ENCODE measurements at places on chromosomes 2 and 18.

DNA sequence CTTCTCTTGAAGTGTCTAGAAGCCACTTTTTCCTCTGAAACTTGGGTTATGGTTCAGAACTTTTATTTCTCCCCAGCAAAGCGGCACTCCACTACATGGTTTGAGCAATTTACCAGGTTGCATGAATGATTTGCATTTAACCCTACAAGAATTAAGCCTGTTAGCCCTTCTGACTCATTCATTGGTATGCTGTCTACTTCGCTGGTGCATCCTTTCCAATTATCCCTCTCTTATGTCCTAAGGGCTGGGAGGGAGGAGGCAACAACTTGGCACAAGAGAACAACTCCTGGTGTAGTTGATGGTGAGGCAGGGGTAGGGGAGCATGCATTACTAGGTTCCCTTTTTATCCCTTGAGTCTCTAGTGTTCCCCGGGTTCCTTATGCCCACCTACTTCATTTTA, 293.4 kb upstream of the MEX3C start:
- DNase-seq: no peak

GRCh38 chr18:32308493-32309120, 118.8 kb downstream of the MEP1B start:
- no peak for DNase-seq

DNA sequence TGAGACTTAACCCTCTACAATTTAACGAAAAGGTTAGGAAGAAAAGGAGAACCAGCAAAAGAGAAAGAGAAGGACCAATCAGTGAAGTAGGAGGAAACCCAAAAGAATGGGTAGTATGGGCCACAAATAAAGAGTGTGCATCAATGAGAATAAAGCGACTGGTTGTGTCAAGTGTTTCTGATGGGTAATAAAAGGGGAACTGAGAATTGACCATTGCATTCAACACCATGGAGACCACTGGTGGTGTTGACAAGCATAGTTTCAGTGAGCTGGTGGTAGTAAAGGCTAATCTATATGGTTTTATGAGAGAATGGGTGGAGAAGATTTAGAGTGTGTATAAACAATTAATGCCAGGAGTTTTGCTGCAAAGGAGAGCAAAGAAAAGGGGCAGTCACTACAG, 75.4 kb downstream of the CSRNP3 start:
- DNase-seq: no peak

DNA sequence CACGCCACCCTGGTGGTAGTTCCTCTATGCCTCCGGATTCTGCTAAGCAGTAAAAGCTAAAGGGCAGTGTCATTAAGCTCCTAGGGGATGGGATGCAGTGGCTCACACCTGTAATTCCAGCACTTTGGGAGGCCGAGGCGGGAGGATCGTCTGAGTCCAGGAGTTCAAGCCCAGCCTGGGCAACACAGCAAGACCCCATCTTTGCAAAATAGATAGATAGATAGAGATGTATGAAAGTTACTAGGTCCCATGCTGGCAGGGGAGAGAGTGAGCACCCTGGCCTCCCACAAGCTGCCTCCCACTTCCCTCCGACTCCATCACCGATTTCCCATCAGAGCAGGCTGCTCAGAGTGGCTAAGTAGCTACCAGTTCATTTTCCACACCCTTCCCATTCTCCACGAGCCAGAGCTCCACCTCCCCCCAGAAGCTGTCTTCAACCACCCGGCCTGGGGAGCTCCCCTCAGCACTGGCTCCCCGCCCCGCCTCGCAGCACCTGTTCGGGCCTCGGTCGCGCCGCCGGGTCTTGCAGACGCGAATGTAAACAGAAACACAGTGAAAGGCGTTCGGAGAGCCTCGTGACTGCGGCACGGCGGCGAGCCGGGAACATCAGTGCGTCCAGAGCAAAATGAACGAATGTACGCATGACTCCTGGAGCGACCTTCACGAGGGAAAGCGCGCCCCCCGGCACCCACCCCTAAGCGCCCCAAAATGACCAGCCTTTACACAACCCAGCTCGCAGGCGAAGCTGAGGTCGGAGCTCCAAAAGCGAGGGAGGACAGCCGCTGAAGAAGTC, 598 bp upstream of the CEP68 start:
- peak; percentile 67 for DNase-seq

GRCh38 chr2:160513120-160513519, 19.5 kb upstream of the RBMS1 start:
- DNase-seq: no peak

DNA sequence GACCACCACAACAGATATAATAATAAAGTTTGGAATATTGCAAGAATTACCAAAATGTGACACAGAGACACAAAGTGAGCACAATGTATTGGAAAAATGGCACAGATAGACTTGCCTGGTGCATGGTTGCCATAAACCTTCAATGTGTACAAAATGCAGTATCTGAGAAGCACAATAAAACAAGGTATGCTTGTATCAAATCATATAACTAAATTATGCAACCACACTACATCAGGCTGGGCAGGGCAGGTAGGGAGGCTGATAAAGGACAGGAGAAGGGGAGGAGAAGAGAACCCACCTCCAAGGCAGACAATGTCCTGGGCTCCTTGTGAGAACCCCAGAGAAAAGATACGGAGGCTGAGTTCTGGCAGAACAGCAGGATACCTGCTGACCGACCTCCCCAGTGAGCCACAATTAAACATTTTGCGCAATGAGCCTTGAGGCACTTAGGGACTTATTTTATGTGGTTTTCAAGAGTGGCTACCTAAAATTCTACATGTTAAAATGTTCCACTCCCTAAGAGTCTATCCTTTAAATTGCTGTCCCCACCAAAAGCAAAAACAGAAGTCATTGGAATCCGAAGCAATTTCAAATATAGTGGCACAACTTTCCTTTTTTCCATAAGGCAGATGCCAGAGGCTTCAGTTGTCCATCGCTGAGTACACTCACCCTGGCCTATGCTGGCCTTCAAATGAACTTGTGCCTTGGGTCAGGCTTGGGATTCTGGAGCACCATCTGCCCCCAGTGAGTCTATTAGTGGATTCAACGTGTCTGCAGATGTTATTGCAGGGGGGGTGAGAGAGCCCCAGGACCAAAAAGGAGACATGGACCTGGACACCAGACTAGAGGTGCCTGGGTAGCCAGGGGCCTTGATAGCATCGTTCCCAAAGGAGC, 16.8 kb downstream of the WDFY1 start:
- no peak for DNase-seq

DNA sequence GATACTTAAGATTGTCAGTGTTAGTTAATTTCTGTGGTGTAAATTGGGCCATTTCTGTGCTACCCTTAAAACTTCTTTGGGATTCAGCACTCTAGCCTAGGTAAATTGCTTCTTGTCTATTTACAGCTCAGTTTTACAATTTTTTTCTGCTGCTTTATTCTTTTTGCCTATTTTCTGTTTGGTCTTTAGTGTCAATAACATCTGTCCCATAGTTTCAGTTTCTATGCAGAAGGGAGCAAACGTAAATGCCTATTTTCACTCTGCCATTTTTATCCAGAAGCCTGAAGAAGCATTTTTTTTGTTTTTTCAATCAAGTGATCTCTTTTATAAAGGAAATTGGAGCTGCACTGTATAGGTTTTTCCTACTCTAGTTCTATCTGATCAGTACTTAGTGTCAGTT, 564.9 kb upstream of the MEX3C start:
- no peak for DNase-seq

DNA sequence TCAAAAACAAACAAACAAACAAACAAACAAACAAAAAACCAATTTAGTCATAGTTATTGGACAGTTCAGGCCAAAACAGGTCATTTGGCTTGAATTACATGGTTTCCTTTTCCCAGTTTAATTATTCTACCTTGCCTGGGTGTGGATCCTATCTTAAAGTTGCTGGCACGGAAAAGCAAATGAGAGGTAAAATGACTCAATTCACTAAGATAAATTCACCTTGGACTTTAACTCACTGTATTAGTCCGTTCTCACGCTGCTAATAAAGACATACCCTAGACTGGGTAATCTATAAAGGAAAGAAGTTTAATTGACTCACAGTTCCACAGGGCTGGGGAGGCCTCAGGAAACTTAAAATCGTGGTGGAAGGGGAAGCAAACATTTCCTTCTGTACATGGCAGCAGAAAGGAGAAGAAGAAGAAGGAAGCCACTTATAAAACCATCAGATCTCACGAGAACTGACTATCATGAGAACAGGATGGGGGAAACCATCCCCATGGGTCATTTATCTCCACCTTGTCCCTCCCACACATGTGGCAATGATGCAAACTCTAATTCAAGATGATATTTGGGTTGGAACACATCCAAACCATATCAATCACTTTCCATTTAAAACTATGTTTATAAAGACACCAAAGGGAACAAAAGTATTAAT, 22.5 kb upstream of the TRAPPC8 start:
- no peak for DNase-seq

- DNase-seq: no peak
These were observed 113.0 kb downstream of the MEIS1 start for GRCh38 chr2:66547887-66548286.

- DNase-seq: no peak
These were observed 8.9 kb upstream of the SESTD1 start for GRCh38 chr2:179273461-179273962.

DNA sequence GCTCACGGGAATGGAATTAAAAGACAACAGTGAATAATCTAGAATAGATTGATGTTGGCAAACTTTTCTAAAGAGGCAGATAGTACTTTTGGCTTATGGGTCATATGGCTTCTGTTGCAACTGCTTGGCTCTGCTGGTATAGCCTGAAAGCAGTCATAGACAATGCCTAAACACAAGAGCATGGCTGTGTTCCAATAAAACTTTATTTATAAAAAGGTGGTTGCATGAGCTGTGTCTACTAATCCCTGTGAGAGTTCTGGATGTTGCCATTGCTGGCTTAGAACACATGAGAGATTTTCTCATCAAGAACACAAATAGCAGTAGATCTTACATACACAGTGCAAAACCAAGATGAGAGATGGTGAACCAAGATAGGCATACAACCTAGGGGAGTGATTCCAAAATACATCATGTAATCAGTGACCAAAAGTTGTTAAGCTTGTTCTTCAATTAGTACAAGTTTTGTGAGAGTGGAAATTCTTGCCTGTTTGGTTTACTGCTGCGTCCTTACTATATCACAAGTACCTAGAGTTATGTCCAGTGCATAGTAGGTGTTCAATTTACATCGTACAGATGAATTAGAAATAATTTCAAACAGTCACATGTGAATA, 380.0 kb downstream of the METTL4 start:
- no peak for DNase-seq

DNA sequence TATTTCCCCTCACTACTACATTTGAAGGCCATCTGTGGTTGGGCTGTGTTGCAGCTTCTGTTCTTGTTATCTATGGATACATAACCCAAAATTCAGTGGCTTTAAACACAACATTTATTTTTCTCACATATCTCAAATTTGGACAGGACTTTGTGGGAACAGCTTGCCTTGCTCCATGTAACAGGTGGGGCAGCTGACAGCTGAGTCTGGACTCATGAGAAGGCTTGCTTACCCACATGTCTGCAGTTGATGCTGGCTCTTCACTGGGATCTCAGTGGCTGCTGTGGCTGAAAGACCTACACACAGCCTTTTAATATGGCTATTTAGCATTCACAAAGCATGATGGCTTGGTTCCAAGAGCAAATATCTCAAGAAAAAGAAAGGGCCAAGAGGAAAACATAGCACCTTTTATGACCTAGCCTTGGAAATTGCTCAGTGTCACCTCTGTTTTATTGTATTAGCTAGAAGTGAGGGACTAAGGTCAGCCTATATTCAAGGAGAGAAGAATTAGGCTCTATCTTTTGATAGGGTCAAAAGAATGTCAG, 296.8 kb upstream of the ZNF521 start:
- no peak for DNase-seq

- DNase-seq: no peak
These were observed 230.0 kb downstream of the ACTR3 start for GRCh38 chr2:114119862-114120261.

DNA sequence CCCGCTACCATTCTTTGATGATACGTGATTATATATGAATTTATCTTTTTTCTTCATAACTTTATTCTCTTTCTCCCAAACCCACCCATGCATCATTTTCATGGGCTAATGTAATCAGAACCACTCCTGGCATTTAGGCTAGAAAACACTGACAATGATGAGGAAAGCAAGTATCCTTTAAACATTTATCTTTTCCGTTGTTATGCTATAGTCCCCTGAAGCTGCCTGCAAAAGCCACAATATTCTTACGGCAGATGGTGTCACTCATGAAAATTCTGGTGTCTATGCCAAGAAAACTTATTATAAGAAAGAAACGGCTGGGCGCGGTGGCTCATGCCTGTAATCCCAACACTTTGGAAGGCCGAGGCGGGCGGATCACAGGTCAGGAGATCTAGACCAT, 221.8 kb upstream of the CTAGE1 start:
- DNase-seq: no peak

- no peak for DNase-seq
These were observed 570.7 kb downstream of the THSD7B start for GRCh38 chr2:137336067-137336466.

DNA sequence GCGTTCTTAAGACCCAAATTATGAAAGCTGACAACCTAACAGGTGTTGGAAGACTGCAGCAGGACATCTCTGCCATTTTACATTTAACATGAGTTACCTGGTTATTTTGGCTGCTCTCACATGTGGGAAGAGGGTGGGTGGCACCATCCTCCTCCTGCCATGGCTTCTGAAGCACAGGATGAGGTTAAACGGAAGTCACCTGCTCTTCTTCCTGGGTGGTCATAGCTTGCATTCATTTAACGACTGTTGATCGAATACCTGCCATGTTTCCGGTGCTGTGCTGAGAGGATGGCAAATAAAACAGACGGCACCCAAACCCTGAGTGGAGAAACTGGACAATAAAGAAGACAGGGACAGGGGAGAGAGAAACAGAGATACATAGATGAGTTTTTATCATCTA, 118.0 kb downstream of the RHBDD1 start:
- DNase-seq: no peak

DNA sequence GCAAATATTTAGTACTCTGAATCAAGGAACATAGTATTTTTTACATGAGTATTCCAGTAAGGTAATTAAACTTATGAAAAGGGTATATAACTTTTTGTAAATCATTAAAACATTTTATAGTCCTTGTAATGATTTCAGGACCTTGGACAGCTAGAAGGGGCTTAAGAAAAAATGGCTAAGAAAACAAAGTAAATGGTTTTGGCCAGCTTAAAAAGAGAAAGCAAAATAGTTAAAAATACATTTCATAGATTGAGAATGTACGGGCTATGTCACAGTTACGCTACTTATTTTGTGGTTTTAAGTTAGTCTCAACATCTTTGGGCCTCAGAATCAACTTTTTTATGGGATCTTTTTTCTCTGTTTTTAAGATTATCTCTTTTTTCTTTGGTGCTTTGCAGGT, 26.7 kb downstream of the POLI start:
- no peak for DNase-seq

- no peak for DNase-seq
These were observed 13.5 kb downstream of the BOK start for GRCh38 chr2:241571821-241572620.

GRCh38 chr2:3644246-3644525, 13.8 kb upstream of the ALLC start:
- no peak for DNase-seq

DNA sequence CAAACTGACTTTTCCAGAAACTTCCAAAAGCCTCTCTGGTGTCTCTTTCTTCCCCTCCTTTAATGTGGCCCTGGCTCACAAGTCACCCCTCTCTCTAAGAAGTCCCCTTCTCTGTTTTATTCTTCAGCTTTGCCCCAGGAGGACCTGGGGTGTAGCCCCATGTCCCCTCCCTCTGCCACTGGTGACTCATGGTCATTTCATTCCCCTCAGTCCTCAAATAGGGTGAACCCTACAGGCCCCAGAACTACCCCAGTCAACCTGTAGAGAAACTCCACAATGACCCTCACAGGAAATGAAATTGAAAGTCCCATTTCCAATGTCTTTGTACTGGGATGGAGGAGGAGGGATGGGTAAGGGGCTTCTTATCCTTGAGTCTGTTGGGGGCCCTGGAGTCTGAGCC, 6.2 kb upstream of the SPEG start:
- no peak for DNase-seq
